ENCODE measurements at places on chromosomes 3 and 15.

GRCh38 chr15:66042624-66043023, 173.3 kb downstream of the RAB11A start:
- DNase-seq, result no peak

DNA sequence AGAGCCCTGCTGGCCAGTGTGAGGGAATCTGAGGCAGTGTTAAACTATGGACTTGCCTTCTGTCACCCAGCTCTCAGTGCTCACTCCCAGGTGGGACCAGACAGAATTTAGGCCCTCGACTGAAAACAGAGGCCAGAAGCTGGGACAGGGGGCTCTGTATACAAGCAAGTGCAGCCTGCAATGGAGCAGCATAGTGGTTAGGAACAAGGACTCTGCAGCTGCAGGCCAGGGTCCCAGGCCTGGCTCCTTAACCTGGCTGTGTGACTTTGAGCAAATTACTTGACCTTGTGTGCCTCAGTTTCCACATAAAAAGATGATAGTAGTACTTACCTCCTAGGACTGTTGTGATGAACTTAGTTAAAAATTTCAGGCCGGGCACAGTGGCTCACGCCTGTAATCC, 39.8 kb downstream of the CMTM7 start:
- DNase-seq, result no peak

DNA sequence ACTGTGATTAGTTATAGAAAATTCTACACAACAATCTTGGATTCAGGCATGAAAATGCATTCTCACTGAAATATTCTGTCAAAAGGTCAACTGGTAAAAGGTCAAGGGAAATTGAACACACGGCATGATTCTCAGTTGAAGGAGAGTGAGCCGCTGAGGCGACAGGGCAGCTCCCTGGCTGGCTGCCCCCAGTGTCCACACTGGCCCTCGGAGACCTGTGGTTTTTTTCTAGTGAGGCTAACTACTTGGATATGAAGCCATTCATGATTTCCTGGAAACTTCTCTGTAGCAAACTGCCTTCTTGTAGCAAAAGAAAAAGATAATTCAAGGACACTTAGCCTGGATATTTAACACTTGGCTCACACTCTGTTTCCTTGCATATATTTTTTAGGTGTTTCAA, 37.2 kb downstream of the AADACL2 start:
- no peak for DNase-seq

DNA sequence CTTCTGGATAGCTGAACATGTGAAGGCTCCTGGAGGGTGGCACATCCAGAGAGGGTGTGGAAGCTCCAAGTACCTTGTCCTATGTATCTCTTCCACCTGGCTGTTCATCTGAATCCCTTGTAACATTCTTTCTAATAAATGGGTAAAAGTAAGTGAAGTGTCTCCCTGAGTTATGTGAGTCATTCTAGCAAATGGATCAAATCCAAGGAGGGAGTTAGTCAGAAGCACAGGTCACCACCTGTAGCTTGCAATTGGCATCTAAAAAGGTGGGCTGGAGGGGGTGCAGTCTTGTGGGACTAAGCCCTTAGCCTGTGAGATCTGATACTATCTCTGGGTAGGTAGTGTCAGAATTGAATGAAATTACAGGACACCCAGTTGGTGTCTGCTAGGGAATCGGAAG, 71.0 kb downstream of the WWTR1 start:
- no peak for DNase-seq

GRCh38 chr3:143910756-143911155, 60.9 kb upstream of the DIPK2A start:
- DNase-seq, result no peak

GRCh38 chr15:59329570-59330350, 42.9 kb downstream of the MYO1E start:
- no peak for DNase-seq

DNA sequence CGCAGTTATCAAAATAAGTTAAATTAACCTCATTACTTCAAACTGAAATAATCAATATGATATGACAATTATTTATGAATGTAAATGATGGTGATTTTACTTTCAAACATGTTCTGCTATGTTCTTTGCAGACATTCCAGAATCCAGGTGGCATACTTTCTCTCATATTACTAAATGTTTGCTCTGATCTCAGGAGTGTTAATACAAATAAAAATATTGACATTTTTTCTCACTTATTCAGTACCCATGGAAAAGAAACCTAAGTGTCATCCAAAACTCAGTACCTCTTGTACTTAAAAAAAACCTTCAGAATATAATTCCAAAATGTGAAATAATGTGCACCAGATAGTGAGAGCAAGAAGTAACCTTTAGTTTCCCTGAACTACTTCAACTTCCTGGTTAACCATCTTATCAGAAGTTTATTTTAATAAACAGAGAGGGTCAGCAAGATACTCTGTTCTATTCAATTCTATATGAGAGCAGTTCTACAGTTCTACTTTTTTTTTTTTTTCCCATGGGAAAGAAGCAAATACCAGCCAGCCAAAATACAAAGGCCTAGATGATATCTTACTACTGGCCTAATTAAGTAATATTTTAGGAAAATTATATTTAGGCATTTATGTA, 494.1 kb downstream of the MECOM start:
- DNase-seq, result no peak

DNA sequence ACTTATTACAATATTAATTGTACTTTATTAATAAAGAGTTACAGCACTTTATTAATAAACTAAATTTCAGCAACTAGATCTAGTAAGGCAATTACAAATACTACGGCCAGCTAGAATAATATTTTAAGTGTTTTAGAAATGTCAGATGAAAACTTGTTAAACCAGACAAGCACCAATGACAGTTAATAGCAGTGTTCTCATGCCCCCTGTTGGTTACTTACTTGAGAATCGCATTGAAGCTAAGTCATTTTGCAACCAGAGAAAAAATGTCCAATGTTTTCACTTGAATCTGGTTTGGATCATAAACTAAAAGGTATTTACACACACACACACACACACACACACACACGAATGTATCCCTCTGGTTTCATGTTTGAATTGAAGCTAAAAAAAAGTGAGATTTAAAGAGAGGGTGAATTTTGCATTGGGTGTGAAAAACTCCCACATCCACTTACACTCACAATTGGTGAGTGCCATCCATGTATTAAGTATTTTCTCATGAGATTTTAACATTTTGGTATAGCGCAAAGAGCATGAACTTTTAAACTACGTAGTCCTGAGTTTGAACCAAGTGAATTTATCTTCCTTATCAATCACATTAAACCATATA, 347.7 kb downstream of the ZBBX start:
- DNase-seq, result no peak

- DNase-seq, result no peak
These were observed 248.0 kb upstream of the THBS1 start for GRCh38 chr15:39332846-39333245.

DNA sequence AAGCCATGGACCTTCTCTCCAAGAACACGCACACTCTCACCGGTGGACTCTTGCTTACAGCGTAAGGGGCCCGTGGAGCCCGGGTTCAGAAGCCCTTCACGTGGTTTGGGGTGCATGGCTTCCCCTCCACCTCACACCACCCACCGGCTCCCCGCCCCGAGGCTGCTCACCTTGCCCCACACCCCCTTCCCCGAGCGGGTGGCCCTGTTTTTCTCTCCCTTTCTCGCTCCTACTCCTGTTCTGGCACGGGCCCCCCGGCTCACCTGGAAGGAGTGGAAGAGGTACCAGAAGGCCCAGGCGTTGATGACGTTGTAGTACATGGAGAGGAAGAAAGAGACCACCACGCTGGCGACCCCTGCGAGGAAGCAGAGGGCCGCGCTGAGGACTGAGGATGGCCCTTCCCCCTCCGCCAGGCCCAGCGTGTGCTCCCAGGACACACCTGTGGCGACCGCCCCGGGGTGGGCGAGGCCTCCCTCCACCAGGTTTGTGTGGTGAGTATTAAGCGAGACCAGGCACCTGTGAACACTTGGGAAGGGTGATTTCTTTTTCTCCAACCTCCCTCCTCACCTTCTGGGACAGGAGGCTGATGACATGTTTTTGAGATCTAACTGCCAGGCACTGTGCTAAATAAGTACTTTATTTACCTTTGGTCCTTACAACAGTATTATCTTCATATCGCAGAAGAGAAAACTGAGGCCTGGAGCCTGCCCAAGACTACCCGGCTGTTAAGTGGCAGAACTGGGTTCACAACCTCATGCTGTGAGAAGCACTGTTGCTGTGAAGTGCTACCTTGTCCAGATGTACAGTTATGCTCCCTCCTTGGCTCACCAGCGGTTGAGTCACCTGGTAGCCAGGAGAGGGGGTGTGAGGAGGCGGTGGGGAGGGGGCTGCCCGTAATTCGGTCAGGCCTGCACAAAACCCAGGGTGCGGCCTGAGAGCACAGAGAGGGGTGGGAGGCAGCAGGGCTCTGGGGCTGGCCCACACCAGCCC, 16.3 kb downstream of the SLC6A20 start:
- no peak for DNase-seq
